Epithelial cell of alveolus of lung (primary cell): ENCODE measurements at places on chromosomes 4 and X. TPM values are rescaled to one million over a fixed set of nuclear protein-coding genes. Genes with fewer than 3 reads are reported as not detected.

The CENPVL1 gene
- not detected in 2 replicates for total RNA-seq

The RAI2 gene
- 0.16 and 0.78 TPM in 2 replicates for total RNA-seq

The SPANXA2 gene
- total RNA-seq, result not detected in 2 replicates

The MEPE gene
- total RNA-seq, result not detected in 2 replicates

The TXK gene
- 1.6 TPM in 1 of 2 replicates, not detected in the other for total RNA-seq

The SYNPO2 gene
- 1.3 and 3.7 TPM in 2 replicates for total RNA-seq

The HTN3 gene
- total RNA-seq, result not detected in 2 replicates

The CWH43 gene
- not detected in 2 replicates for total RNA-seq

The F8 gene
- 1.7 and 12.6 TPM in 2 replicates for total RNA-seq

The GAGE12H gene
- total RNA-seq, result not detected in 2 replicates

The GAGE12J gene
- not detected in 2 replicates for total RNA-seq

The FABP2 gene
- not detected in 2 replicates for total RNA-seq

The CHRNA9 gene
- total RNA-seq, result 0.13 and 4.6 TPM in 2 replicates

The ARHGAP36 gene
- total RNA-seq, result not detected in 2 replicates

The ETDA gene
- total RNA-seq, result not detected in 2 replicates

The SLC6A14 gene
- under 0.01 TPM in 1 of 2 replicates, not detected in the other for total RNA-seq

The MAP7D2 gene
- total RNA-seq, result under 0.01 and 0.96 TPM in 2 replicates

The AMBN gene
- total RNA-seq, result not detected in 2 replicates

The KLKB1 gene
- not detected in 2 replicates for total RNA-seq

The ADH1B gene
- total RNA-seq, result 0.65 and 301 TPM in 2 replicates

The TMEM164 gene
- total RNA-seq, result 15.8 and 20.2 TPM in 2 replicates

The GRIA2 gene
- total RNA-seq, result not detected in 2 replicates

The DUSP9 gene
- total RNA-seq, result 0.32 and 0.39 TPM in 2 replicates

The PDZD4 gene
- total RNA-seq, result 0.39 and 0.48 TPM in 2 replicates

The HS6ST2 gene
- total RNA-seq, result 0.32 and 2.2 TPM in 2 replicates

The AMTN gene
- not detected in 2 replicates for total RNA-seq

The MSANTD1 gene
- 0.48 and 0.52 TPM in 2 replicates for total RNA-seq

The NPY2R gene
- not detected in 2 replicates for total RNA-seq

The ATP1B4 gene
- not detected in 2 replicates for total RNA-seq

The FRG2 gene
- not detected in 2 replicates for total RNA-seq

The DCAF4L1 gene
- 0.13 and 0.16 TPM in 2 replicates for total RNA-seq

The GPC4 gene
- total RNA-seq, result 2.3 and 3.9 TPM in 2 replicates

The LNX1 gene
- 1.0 and 4.1 TPM in 2 replicates for total RNA-seq

The DMD gene
- 4.2 and 8.9 TPM in 2 replicates for total RNA-seq
